K562 (cell line): ENCODE measurements at places on chromosomes 12 and 14. TPM values are rescaled to one million over a fixed set of nuclear protein-coding genes. Genes with fewer than 3 reads are reported as not detected.

GRCh38 chr12:86254399-86255107, 1.6 kb downstream of the MGAT4C start:
- H3K4me1 ChIP-seq, result no peaks in the 10 kb centered on the region
- H3K4me3 ChIP-seq, result no peak overlapping the region
- H3K27ac ChIP-seq, result no peak overlapping the region
- no peaks in the 10 kb centered on the region for H3K27me3 ChIP-seq

GRCh38 chr12:101875162-101875561, 2.2 kb upstream of the DRAM1 start:
- H3K4me1 ChIP-seq, result peaks cover 14% of the 10 kb centered on the region; the same call in 2 of the 3 replicates
- peak overlapping the region; percentile 38; the same call in 1 of the 3 replicates for H3K27ac ChIP-seq
- no peaks in the 10 kb centered on the region for H3K36me3 ChIP-seq
- no peak overlapping the region for H3K4me3 ChIP-seq

GRCh38 chr12:29703528-29703927, 80.2 kb downstream of the TMTC1 start:
- H3K4me1 ChIP-seq, result no peaks in the 10 kb centered on the region
- H3K4me3 ChIP-seq, result no peak overlapping the region
- no peaks in the 10 kb centered on the region for H3K27me3 ChIP-seq
- no peak overlapping the region for H3K27ac ChIP-seq

Gene TM9SF1
- 13.0 and 18.9 TPM in 2 replicates for polyA plus RNA-seq

DNA sequence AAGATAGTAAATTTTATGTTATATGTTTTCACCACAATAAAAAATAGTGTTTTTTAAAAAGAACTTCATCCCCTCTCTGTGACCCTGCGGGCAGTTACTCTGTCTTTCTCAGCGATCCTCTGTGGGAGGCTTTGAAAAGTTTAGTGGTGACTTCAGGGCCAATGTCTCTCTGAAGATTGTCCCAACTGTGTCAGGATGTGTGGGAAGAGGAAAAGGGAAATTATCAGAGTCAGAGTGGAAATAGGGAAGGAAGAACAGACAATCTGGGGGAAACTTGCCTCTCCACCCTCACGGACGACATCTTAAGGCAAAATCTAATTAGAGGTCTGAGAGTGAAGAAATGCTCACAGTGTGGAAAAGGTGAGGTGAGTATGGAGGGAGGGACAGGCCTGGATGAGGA, 3.5 kb upstream of the OR10P1 start:
- peaks cover 31% of the 10 kb centered on the region for H3K27me3 ChIP-seq
- DNase-seq, result no peak
- H3K4me3 ChIP-seq, result no peak overlapping the region
- H3K36me3 ChIP-seq, result no peaks in the 10 kb centered on the region

DNA sequence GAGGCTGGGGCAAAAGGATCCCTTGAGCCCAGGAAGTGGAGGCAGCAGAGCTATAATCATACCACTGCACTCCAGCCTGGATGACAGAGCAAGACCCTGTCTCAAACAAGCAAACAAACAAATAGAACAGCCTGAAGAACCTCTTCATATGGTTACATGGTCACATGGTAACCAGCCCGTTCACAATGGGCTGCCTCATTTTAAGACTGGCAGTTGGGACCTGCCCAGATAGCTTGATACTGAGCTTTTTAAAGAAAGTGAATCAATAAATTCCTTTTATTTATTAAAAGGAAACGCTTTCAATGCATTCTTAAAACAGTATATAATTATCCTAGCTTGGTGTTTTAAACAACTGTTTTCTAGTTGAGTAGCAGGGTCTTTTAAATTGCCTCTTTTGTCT, 10.5 kb downstream of the MLXIP start:
- H3K27me3 ChIP-seq, result no peaks in the 10 kb centered on the region
- peak overlapping the region; percentile 15; the same call in 1 of the 3 replicates for H3K27ac ChIP-seq
- peaks cover 93% of the 10 kb centered on the region for H3K36me3 ChIP-seq
- no peak overlapping the region for H3K4me3 ChIP-seq

DNA sequence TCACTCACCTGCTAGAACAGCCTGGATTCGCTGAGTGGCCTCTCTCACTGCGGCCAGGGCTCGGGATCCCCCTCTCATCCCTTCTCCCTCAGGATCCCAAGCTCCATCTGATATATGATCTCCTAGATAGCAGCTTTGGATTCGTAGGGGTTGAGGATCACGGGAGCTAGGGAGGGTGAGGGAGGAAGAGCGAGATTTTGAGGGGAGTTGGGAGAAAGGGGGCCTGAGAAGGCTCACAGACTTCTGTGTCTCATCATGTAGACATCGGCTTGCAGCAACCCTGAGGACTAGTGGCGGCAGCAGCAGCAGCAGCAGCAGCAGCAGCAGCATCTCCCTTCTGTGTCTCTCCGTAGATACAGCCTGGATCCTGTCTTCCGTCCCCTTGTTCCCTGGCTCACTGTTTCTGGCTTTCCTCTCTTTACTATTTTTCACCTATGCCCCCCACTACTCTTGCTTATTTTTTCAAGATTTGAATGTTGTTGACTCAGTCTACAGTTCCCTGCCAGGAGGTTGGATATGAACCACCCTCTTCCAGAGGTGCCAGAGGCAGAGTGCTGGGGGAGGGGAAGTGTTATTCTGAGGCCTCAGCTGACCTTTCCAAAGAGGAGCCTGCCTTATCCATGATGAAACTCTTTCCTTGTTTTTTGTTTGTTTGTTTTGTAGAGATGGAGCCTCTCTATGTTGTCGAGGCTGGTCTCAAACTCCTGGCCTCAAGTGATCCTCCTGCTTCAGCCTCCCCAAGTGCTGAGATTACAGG, at the start of gene CIROP:
CIROP (minus strand) TSS at position 399 of the 757 bp plus-strand sequence; CDS start at position 330, 69 bp downstream.
- no peak within 1 kb of the TSS for H3K27ac ChIP-seq
- DNase-seq, result no peak
- no peaks in the 10 kb centered on the region for H3K36me3 ChIP-seq
- peaks cover 8% of the 10 kb centered on the region for H3K4me1 ChIP-seq
- H3K27me3 ChIP-seq, result no peaks in the 10 kb centered on the region
- H3K4me3 ChIP-seq, result no peak within 1 kb of the TSS

GRCh38 chr12:38906482-38907200, 1.2 kb upstream of the CPNE8 start:
- peak; percentile 71 for DNase-seq
- H3K27me3 ChIP-seq, result no peaks in the 10 kb centered on the region

Gene TMEM229B
- not detected in 2 replicates for polyA plus RNA-seq

GRCh38 chr14:101780887-101781239, 19.4 kb downstream of the PPP2R5C start:
- no peak for DNase-seq
- H3K27me3 ChIP-seq, result no peaks in the 10 kb centered on the region
- H3K4me1 ChIP-seq, result peaks cover 4% of the 10 kb centered on the region
- H3K27ac ChIP-seq, result no peak overlapping the region
- H3K4me3 ChIP-seq, result no peak overlapping the region
- H3K36me3 ChIP-seq, result peaks cover 57% of the 10 kb centered on the region; the same call in 2 of the 3 replicates

DNA sequence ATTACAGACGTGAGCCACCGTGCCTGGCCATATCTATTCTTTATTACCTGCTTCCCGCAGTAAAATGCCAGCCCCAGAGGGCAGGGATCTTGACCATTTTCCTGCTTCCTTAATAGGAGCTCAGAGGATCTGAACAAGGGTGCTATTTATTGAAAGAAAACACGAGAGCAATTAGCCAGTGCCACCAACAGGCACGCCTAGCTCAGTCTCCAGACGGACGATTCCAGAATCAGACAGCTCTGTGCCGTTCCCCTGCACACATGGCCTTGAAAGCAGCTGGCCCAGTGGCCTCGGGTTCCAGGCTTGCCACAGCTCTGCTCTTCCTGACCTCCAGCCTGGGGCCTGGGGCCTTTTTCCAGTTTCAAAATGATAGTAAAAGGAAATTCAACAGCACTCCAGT, 135.2 kb upstream of the RFLNA start:
- H3K4me1 ChIP-seq, result no peaks in the 10 kb centered on the region
- peaks cover 18% of the 10 kb centered on the region; the same call in 2 of the 3 replicates for H3K27me3 ChIP-seq
- no peaks in the 10 kb centered on the region for H3K36me3 ChIP-seq
- no peak overlapping the region for H3K4me3 ChIP-seq
- H3K27ac ChIP-seq, result no peak overlapping the region

DNA sequence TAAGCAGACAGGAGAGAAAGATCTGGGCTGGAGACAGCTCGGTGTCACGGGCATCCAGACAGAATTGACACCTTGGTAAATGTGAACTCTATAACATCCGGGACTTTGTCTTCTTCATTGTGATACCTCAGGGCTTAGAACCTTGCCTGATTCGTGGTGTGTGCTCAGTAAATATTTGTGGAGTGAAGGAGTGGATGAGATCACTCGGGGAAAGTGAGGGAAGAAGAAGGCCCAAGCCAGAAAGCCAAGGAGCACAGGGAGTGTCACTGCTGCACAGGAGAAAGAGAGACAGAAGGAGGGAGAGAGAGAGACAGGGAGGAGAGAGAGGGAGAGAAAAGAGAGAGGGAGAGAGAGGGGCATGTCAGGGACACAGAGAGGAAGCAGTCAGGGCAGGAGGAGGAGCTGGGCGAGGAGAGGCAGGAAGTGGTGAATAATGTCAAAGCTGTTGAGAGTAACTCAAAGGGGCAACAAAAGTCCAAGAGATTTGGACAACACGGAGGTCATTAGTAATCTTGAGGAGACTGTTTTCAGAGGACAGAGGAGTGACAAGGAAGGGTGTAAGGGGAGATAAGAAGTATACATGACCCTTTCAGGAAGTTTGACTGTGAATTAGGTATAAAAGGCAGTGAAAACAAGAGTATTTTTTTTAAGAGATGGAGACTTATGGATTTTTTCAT, 141.6 kb upstream of the MAX start:
- H3K4me1 ChIP-seq, result peaks cover 27% of the 10 kb centered on the region
- no peak for DNase-seq
- H3K4me3 ChIP-seq, result no peak overlapping the region
- no peaks in the 10 kb centered on the region for H3K27me3 ChIP-seq

Gene COX6A1
- 1,391 and 1,423 TPM in 2 replicates for polyA plus RNA-seq

GRCh38 chr14:105493921-105494605, 3.0 kb downstream of the TEDC1 start:
- peaks cover 79% of the 10 kb centered on the region for H3K4me1 ChIP-seq
- H3K27me3 ChIP-seq, result no peaks in the 10 kb centered on the region
- no peak overlapping the region for H3K27ac ChIP-seq
- peaks cover 2% of the 10 kb centered on the region; the same call in 1 of the 3 replicates for H3K36me3 ChIP-seq
- DNase-seq, result no peak

DNA sequence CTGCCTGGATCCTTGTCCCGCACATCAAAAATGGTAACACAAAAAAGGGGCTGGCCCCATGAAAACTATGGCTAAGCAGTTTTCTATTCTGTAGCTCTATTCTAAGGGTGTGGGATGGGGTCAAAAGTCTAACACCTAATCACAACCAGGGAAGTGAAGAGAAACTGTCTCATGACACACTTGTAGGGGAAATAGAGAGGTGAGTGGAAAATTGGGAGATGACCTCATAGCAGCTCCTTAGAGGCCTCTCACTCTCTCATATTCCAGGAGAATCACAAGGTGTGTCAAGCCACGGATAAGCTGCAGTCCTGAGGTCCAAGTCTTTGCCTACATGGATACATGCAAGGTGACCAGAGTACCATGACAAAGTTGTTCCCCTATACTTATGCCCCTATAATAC, 10.7 kb downstream of the KLHL28 start:
- H3K27ac ChIP-seq, result no peak overlapping the region
- H3K4me1 ChIP-seq, result no peaks in the 10 kb centered on the region
- DNase-seq, result no peak
- no peaks in the 10 kb centered on the region for H3K27me3 ChIP-seq
- no peak overlapping the region for H3K4me3 ChIP-seq

GRCh38 chr12:88781909-88782308, 201.6 kb upstream of the KITLG start:
- H3K4me3 ChIP-seq, result no peak overlapping the region
- H3K36me3 ChIP-seq, result no peaks in the 10 kb centered on the region
- no peaks in the 10 kb centered on the region for H3K27me3 ChIP-seq

GRCh38 chr14:90632871-90633270, 183.4 kb downstream of the TTC7B start:
- no peak overlapping the region for H3K4me3 ChIP-seq
- H3K36me3 ChIP-seq, result no peaks in the 10 kb centered on the region
- H3K4me1 ChIP-seq, result peaks cover 2% of the 10 kb centered on the region; the same call in 1 of the 3 replicates
- no peaks in the 10 kb centered on the region for H3K27me3 ChIP-seq

DNA sequence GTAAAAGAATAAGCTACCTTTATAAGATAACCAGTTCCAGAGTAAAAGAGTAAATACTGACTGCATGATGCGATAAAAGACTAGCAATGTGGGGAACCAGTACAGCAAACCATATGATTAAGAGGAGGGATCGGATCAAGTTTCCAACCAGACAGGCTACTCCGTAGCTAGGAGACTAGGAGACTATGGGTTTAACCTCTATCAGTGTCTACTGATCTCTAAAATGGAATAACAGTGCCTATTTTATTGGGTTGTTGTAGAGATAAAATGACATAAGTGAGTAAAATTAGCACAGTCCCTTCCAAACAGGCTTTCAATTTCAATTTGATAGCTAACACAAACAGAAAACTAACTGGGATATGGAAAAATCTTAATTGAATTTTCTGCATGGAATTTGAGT, 76.0 kb downstream of the PAWR start:
- no peaks in the 10 kb centered on the region for H3K36me3 ChIP-seq
- H3K27me3 ChIP-seq, result no peaks in the 10 kb centered on the region
- no peak overlapping the region for H3K27ac ChIP-seq
- H3K4me1 ChIP-seq, result no peaks in the 10 kb centered on the region
- no peak overlapping the region for H3K4me3 ChIP-seq
- DNase-seq, result no peak

Gene IFI27
- polyA plus RNA-seq, result 0.89 TPM in 1 of 2 replicates, not detected in the other

Gene COCH
- polyA plus RNA-seq, result 72.1 and 82.6 TPM in 2 replicates

Gene STAC3
- polyA plus RNA-seq, result 4.8 and 6.4 TPM in 2 replicates

Gene CLEC7A
- not detected in 2 replicates for polyA plus RNA-seq

Gene WIF1
- not detected in 2 replicates for polyA plus RNA-seq

DNA sequence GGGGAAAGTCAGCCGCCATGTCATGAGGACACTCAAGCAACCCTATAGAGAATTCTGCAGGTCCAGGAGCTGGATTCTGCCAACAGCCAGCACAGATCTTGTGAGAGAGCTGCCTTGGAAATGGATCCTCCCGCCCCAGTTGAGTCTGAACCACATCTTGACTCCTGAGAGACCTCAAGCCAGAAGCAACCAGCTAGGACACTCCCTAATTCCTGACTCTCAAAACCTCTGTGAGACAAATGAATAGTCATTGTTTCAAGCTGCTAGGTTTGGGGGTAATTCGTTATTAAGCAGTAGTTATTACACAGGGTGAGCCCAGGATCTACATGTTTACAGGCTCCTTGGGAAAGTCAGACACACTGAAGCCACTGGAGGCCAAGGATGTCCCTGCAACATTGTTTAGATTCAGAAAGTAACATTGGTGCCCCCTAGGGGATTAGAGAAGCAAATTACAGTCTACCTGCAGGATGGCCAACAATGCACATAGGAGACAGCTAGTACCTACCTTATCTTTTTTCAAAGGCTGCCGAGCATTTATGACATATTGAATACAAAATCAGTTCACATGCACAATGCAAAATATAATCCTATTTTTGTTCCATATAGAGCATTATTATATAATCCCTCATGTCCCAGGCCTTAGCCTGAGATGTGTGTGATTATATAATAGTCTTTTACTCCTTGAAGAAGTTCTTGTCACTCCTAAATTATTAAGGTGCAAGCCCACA, 57.9 kb upstream of the FICD start:
- no peak overlapping the region for H3K4me3 ChIP-seq
- H3K4me1 ChIP-seq, result no peaks in the 10 kb centered on the region; the same call in 2 of the 3 replicates
- no peaks in the 10 kb centered on the region for H3K36me3 ChIP-seq
- no peak overlapping the region for H3K27ac ChIP-seq
- DNase-seq, result peak; percentile 71

GRCh38 chr12:65695113-65695865, 129.0 kb upstream of the HMGA2 start:
- DNase-seq, result peak; percentile 42
- no peak overlapping the region for H3K4me3 ChIP-seq

Gene CD163
- polyA plus RNA-seq, result not detected in 2 replicates

GRCh38 chr14:103198131-103199105, 75.2 kb downstream of the TNFAIP2 start:
- no peak for DNase-seq
- no peak overlapping the region for H3K27ac ChIP-seq
- no peaks in the 10 kb centered on the region for H3K36me3 ChIP-seq
- H3K4me3 ChIP-seq, result no peak overlapping the region
